ENCODE measurements at places on chromosomes 5 and 9.

GRCh38 chr5:173829826-173830225 lies 58.3 kb upstream of the CPEB4 start:
- DNase-seq, result no peak

- no peak for DNase-seq
Measured at GRCh38 chr9:127974769-127975261, 6.0 kb downstream of the EEIG1 start.

DNA sequence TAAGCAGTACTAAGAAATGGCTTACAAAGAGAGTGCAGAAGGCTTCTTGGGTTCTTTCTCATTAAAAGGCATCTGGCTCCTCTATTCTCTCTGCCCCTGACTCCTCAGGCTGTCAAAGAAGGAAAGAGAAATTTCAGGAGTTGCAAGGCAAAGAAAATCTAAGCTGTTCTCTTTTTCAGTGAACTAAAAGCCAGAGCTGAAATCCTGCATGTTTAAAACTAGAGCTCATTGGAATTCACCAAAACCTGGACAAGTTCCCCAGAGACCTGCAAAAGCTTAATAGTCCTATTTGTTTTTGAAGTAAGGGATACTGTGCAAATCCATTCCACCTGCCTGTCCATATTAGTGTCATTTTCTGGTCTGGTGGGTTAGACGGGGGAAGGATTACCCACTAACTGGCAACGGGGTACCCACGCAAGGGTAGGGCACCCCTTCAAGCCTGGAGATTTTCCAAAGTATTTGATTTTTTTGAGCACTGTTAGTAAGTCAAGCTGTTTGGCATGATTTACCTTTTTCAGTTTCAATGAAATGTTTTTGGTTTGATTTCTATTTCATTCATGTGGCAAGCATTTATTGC lies 179.3 kb downstream of the FSTL4 start:
- DNase-seq, result no peak

- DNase-seq, result no peak
Measured at GRCh38 chr9:8895861-8896224, 1096.3 kb upstream of the DMAC1 start.

- no peak for DNase-seq
Measured at GRCh38 chr9:134943411-134943810, 25.7 kb upstream of the FCN1 start.

DNA sequence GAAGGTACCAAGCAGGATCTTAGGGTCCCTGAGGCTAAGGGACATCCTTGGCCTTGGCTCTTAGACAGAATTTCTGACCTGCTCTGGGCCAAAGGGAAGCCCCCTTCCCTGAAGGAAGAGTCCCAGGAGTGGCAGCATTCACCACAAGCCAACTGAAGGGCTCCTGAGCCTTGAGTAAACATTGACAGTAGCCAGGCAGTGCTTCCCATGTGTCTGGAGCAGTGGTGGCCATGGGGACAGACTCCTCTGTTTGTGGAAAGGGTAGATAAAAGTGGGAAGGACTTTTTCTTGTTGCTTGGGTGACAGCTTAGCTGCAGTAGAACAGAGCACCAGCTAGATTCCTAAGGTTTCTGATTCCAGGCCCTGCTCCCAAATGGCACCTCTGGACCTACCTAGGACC lies 61.4 kb upstream of the VLDLR start:
- DNase-seq, result no peak

- no peak for DNase-seq
Measured at GRCh38 chr5:60352992-60353599, 346.9 kb downstream of the DEPDC1B start.

DNA sequence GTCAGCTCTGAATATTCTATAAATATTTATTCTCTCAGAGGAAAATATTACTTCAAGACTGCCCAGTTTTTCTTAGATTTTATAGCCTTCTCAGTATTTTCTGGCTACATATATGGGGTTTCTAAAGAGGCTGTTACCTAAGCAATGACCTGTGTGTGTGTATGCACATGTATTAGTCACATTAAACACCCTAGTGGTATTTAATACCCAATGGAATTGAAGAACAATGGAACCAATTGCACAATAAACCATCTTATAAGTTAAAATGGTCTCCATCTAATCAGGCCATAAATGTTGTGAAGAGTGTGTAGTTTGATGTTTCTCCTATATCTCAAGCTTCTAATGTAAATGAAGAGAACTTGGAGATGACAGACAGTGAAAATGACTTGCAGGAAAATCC lies 450.0 kb downstream of the SPATA31D1 start:
- DNase-seq, result no peak

DNA sequence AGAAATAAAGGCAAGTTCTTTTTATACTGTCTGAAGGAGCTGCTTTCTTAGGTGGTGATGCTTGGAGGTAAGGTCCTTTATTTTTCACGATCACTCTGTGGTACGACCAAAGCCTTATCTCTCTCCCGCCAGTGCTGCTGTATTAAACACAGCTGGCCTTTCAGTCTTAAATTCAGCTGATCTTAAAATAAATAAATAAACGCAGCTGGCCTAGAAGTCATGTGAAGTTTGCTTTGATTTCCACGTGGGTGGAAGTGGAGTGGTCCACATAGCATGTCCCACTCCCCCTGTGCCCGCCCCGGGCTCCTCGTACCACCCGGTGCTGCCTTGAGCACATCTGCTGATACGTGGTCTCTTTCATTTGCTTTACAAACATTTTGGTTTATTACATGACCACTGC lies 260.4 kb downstream of the FANCC start:
- no peak for DNase-seq

DNA sequence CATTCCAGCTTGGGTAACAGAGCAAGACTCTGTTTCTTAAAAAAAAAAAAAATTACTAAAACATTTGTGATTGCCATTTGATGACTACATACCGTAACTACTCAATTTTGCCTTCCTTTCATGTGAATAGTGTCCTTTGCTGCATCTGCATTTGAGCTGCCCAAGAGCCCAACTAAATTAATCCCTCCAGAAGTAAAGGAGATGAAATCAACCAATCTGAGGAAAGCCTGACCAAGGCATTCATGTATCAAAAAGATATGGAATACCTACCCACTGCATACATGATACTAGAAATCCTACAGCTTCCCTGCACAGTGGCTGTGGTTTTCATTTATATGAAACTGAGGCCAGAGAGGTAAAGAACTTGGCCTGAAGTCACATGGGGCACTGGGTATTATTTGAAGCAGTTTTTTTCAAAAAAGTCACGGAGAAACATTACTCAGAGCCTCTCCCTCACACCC lies 177.5 kb downstream of the AOPEP start:
- no peak for DNase-seq

- DNase-seq, result no peak
Measured at GRCh38 chr5:95884017-95884325, 61.4 kb upstream of the GLRX start.

GRCh38 chr9:94867281-94867841 lies 140.9 kb downstream of the AOPEP start:
- no peak for DNase-seq

DNA sequence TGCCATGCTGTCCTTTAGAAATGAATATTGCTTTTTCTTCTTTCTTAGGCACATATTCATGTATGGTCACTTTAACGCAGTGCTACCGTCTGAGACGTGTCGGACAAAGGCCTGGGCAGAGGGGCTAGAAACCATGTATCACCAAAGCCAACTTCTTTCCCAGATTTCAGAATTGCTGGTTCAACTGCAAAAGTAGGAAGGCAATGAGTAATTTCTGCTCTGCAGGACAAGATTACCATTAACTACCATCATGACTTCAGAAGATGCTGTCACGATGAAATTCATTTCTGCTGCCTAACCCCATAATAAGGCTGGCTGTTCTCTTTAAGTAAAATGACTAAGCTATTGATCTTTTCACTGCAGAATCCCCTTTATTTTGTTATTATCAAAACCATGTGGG lies 306.7 kb downstream of the PDE4D start:
- no peak for DNase-seq

- peak; percentile 40 for DNase-seq
Measured at GRCh38 chr9:76818271-76818670, 54.0 kb downstream of the PCA3 start.

DNA sequence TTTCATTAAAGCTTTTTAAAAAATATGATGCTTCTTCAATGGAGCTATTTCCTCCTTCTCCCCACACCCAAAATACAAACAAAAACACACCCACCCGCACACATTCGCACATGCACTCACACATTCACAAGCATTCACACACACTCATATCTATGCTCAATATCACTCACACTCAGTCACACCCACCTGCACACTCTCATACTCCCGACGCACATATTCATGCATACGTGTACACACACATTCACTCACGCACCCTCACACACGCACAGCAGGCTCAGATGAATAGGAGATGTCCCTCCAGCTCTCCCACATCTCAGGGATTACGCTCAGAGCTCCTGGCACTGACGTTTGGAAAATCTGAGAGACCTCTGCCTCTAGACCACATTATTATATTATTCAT lies 25.7 kb upstream of the TENT4A start:
- DNase-seq, result no peak

GRCh38 chr5:91408710-91409109 lies 25.6 kb upstream of the ARRDC3 start:
- DNase-seq, result no peak

GRCh38 chr9:95098391-95098921 lies 219.1 kb downstream of the FANCC start:
- DNase-seq, result no peak

- DNase-seq, result no peak
Measured at GRCh38 chr9:77851882-77852595, 179.6 kb downstream of the GNAQ start.

GRCh38 chr9:122031776-122032175 lies 61.3 kb downstream of the TTLL11 start:
- no peak for DNase-seq

Measured in GOT3 (cell line).